Spinal cord (tissue), 10 donors: ENCODE measurements at places on chromosomes 2 and 18. TPM values are rescaled to one million over a fixed set of nuclear protein-coding genes. Genes with fewer than 3 reads are reported as not detected.

DNA sequence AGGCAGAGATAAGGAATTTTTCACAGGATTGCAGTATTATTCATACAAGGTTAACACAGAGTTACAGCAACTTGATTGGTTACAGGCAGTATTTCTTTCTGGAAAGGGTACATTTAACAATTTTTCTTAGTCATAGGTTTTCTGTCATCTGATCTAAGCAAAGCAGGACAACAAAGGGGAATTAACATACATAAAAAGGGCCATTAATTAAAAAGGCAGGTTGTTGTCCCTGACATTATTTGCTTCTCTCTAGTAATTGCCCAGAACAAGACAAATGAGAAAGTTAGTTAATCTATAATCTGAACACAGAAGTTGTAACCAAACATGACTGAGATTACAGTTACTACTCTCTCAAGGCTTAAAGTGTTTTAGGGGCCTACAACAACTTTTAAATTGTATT, 291.4 kb upstream of the LRRTM4 start:
- DNase-seq: no peak

DNA sequence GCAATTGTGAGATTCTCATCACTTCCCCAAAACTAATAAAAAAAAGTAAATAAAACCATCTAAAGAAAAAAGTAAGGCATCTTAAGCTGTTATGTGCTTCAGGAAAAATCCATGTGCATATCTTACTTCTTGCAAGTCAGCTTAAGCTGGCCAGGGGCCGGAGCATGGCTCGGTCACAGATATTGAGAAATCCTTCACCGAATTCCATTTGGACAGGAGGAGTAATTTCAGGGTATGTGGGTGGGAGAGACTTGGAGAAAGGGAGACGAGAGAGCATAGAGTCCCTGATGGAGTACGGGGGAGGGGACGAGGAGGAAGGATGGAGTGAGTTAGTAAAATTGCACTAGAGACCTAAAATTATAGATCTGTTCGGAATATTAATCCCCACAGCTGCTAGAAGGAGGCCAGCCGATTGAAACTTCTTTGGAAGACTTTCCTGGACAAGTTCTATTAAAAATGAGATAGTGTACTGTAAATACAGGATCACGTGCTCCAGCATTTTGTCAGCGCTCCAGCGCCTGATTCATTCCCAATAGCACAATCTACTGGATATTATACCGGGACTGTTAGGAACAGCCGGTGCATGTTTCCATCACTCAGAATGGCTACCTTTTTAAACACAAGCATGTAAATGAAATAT, 438.5 kb downstream of the ZNF516 start:
- no peak for DNase-seq

- no peak for DNase-seq
Measured at GRCh38 chr2:112906276-112906675, 4.7 kb upstream of the IL37 start.

- peak; percentile 67 for DNase-seq
Measured at GRCh38 chr18:48949606-48950535, 894 bp downstream of the SMAD7 start.

Gene PROKR1
- 5.0 TPM for polyA plus RNA-seq

Gene STPG4
- 0.35 TPM for polyA plus RNA-seq
